ENCODE measurements at places on chromosomes 3 and 15.

GRCh38 chr3:10320320-10320677 is 613 bp downstream of the SEC13 start:
- no peak for DNase-seq

DNA sequence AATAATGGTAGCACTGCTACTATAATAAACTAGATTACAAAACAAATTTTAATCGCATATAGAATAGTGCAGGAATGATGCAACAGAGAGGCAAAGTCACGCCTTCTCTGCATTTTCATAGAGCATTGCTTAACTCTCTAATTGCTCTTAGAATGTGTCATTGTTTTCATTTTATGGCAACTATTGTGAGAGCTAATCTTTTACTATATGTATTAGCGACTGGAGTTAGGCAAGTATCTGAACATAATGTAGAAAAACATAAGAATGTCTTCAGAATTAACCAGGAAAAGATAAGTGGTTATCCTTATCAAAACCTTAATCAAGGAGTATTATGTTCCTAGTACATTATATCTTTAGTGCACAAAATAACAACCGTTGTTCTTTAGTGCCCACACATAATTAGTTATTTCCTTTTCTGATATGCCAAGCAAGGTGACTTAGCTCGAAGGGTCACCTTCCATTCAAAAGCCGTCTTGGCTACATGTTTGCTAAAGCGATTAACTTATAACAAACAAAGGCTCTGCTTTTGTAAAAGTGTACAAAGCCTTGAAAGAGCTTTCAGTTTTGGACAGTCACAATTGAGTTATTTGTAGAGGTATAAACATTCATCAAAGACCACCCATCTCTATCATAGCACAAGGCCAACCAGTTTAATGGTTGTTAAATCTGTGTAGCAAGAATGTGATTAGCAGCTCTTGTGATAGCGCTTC is 1328.9 kb downstream of the ROBO2 start:
- DNase-seq = no peak

DNA sequence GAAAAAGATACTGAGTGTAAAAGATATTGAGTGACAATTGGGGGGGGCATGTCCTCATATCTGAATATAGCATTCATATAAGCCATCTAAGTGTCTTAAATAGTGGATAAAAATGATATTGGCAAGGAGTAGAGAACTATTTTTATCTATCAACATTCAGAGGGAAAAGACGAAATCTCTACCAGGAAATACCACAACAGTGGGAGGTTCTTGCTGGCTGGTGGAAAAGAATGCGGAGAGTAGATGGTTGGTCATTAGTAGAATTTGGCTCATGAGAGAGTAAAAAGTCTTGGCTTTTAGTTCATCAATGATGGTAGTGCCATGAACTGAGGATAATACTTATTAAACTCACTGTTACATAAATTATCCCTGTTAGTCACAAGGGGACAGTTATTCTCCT is 4.8 kb upstream of the TCF12 start:
- no peak for DNase-seq

GRCh38 chr15:68199340-68199739 is 5.8 kb downstream of the CALML4 start:
- no peak for DNase-seq

Data from breast epithelium (tissue), 4 donors.